ENCODE measurements at places on chromosomes 5 and 9.

DNA sequence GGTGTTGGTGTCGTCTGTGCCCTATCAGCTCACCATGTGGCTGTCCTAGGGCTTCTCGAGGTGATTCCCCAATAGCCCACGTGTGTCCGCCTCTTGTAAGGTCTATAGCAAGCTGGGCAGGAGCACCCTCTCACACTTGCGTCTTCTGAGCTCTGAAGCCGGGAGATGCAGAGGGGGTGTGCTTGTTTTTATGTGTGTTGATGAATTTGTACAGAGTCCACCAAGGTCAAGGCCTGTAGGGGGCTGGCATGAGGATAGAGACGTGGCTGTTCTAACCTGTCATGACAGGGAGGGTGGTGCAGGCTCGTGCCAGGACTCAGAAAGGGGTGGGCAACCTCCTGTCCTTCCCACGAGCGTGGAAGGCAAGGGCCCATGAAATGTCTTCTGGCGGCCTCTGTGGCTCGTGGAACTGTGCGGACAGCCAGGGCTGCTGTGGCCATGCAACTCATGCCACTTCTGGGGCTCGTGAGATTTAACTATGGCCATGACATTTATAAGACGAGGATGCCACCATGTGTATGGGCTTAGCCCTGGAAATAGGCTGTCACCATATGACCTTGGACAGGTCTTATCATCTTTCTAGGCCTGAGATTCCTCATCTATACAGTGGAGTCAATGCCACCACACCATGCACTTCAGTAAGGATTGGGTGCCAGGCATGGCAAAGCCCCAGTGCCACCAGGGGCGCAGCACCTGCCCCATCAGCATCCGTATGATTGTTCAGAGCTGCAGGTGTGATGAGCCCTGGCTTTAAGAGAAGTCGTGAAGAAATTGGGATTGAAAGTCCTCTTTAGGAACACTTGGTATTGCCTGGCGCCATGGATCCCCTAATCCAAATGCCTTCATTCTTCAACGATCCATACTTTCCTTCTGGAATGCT is 2.3 kb upstream of the OLFM1 start:
- DNase-seq, result no peak

- DNase-seq, result no peak
Observed at GRCh38 chr9:134570711-134571325, 70.8 kb upstream of the COL5A1 start.

- DNase-seq, result no peak
Observed at GRCh38 chr5:77133061-77133758, 46.1 kb upstream of the ZBED3 start.

DNA sequence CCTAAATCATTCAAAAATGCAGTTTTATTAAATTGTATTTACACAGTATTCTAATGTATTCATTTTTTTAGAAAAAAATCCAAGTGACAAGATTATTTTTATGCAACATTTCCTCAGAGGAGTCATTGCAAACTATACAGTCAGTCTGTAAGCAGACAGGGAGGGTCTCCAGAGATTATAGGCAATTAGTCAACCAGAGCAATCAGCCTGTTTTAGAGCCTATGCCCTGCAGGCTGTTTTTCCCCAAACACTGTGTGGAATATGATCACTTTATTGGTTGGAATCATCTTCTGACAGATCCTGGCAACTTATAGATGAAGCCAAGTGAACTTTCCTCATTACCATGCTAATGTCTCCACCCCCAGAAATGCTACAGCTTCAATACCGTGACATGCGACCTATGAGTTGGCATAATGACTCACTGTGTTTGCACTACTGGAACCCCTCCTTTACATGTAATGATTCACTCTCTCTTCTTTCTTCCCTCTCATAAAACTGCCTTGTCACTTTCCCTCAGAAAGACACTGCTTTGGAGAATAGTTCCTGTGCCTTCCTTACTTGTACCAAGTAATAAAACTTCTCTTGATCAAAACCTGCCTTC is 577.7 kb upstream of the FTMT start:
- peak; percentile 13 for DNase-seq

DNA sequence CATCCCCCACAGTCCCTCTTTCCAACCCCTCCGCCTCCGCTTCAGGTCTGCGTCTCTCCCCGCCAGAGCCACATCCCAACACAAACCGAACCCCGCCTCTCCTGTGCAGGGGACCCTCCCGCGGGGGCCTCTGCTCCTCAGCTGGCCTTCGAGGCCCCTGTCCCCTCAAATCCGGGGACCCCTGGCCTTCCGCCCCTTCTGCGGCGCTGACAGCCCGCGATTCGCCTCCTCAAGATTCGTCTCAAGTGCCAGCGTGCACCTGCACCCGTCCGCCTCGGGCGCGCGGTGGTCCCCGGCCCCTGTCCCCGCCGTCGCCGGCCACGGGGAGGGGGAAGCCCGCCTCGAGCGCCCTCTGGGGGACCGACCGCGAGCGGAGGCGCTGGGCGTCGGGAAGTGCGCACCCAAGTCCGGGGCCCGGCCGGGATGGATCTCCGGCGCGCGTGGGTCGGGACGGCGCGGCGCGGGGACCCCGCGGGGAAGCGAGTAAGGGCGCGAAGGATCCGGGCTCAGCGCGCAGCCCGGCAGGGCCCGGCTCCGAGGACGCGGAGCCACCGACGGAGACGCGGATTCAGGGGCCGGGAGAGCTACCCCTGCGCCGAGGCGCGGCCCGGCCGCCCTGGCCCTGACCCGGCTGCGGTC is 623 bp downstream of the FLT4 start:
- no peak for DNase-seq

DNA sequence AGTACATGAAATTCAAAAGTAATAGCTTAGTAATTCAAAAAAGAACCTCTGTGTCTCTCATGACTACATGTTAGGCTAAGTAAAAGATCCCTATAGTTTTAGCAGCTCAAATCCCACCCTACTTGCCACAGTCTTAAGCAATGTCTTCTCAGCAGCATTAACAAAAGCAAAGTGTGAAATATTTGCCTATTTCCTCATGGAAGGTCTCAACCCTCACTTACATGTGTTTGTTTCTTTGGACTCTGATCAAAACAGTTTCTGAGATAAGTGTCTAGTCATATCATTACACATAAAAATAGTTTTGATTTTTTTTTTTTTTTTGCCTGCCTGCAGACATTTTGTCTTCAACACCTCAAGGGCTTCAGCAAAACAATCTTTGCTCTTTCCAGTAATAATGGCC is 310.5 kb downstream of the CETN3 start:
- no peak for DNase-seq

GRCh38 chr5:75668977-75669689 is 48.1 kb downstream of the POC5 start:
- DNase-seq, result no peak

DNA sequence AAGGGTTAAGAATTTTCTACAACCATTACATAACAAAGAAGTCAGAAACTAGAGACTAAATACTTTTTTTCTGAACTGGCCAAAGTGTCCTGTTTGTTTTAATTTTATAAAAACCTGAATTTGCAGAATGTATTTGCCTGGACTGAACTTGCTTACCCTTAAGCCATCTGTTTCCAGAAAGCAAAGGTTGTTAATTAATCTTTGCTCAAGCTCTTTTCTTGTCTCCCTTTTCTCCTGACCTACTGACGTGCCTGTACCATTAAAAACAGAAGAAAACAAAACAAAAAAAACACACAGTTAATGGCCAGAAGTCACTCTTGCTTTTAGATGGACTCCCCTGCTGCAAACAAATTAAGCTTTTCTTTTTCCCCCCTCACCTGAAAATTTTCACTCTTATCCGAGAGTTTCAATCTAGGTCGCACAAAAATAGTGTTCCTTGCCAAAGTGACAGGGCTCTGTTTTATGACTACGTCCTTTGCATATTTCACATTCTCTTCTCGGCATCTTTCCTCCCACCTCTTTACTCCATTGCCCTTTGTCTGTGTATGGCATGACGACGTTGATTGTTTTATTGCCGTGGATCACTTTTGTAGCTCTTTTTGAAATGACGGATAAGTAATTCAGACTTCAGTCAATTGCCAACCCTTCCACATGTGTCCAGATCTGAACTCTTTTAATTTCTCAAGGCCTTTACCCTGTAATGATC is 333.8 kb upstream of the GRIN3A start:
- no peak for DNase-seq

DNA sequence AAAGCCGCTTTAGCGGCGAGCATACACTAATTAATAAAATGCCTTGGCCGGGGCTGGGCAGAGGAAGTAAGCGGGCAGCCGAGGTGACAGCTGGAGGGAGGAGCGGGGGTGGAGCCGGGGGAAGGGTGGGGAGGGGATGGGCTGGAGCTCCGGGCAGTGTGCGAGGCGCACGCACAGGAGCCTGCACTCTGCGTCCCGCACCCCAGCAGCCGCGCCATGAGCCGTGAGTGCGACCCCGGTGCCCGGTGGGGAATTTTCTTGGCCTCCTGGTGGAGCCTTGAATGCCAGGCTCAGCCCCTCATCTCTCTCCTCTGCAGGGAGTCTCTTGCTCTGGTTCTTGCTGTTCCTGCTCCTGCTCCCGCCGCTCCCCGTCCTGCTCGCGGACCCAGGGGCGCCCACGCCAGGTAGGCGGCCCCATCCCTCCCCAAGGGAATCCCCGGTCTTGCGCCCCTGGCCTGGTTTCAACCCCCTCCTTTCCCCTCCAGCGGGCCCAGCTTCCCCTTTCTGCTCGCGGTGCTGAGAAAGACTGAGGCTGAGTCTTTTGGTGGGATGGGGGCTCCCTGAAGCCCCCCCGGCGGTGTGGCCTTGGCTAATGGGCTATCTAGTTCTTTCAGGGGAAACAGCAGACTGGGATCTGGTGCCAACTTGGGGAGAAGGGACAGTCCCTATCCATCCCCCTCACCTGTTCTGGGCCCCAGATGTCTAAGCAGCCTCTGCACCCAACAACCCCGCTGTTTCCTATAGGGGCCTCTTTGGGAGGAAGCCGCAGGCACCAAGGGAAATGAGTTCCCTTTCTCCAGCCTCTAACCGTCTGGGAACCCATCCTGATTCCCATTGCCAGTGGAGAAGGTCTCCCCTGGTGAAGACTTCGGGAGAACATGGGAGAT is at the start of gene PTGS1:
PTGS1 (plus strand) TSS at position 156 of the 887 bp plus-strand sequence; CDS start at position 217, 61 bp downstream.
- no peak for DNase-seq

- no peak for DNase-seq
Observed at GRCh38 chr9:123551734-123552133, 195.7 kb downstream of the CRB2 start.

DNA sequence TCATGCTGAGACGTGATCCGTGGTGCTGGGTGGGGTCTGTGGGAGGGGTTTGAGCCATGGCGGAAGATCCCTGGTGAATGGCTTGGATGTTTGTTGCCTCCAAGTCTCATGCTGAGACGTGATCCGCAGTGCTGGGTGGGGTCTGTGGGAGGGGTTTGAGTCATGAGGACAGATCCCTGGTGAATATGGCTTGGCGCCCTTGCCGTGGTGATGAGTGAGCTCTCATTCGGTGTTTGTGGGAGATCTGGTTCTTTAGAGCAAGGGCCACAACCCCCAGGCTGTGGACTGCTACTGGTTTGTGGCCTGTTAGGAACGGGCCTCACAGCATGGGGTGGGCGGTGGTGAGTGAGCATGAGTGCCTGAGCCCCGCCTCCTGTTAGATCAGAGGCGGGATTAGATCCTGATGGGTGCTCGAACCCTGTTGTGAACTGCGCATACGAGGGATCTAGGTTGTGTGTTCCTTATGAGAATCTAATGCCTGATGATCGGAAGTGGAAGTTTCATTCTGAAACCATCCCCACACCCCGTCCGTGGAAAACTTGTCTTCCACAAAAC is 31.2 kb downstream of the NKD2 start:
- DNase-seq, result no peak

DNA sequence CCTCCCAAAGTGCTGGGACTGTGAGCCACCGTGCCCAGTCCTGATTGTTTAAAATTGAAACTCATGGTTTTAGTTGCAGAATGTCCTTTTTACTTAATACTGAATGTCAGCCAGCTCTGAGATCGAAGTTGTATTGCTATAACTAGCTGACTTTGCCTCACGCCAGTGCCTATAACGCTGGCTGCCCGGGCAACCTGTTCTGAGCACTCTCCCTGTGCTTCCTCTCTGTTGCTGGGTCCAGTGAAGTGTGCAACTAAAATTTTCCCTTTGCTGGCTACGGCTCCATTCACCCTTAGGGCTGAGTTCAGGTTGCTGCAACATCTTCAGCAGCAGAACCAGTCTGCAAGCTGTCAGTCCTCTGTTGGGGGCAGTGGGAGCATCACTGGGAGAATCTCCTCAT is 65.9 kb downstream of the GLDC start:
- no peak for DNase-seq

GRCh38 chr5:134738963-134739661 is 764 bp downstream of the CAMLG start:
- DNase-seq, result peak; percentile 46

GRCh38 chr5:158020555-158021418 is 161.8 kb upstream of the CLINT1 start:
- no peak for DNase-seq

DNA sequence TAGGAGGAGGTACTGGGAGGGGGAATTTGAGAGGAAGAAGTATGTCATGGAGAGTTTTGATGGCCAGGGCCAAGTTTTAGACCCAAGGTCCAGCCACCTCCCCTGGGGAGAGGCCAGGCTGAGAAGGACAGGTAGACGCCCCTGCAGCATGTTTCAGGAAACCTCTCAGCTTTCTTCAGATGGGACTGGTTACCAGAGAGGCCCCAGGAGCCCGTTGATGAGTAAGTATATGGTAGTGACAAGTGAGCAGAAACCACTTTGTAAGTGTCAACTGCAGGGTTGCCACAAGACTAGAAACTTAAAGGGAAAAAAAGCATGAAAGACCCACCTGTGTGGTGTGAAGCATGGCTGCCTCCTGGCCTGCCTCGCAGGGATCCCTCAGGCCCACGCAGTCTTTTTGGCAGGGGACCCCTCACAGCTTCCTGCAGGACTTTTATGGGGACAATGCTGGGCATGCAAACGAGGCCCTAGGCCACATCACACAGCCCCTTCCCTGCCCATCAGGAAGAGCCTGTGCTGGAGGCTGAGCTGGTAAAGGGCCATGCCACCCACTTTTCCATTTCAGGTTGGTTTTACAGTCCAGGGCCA is 255.9 kb downstream of the FSTL4 start:
- no peak for DNase-seq

- DNase-seq, result peak; percentile 53
Observed at GRCh38 chr5:59525957-59526356, 367.6 kb downstream of the PDE4D start.

DNA sequence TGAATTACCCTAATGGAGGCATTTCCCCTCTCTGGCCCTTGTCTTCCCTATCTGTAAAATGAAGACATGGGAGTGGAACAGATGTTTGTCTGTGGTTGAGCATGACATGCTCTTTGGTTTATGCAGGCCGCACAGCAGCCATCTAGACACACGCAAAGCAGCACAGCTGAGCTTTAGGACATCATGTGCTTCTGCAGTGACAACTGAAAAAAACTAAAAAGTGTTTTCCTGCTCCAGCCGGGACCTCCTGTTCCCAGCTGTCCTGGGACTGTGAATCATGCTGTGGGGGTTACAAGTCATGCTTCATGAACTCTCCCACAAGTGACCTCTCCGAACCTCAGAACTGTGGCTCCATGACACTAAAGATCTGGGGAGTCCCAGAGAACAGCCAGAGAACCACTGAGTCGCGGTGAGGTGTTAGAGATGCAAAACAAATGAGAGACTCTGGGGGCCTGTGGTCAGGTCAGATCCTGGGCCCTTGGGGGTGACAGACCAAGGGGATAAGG is 1.7 kb downstream of the SMIM3 start:
- no peak for DNase-seq

DNA sequence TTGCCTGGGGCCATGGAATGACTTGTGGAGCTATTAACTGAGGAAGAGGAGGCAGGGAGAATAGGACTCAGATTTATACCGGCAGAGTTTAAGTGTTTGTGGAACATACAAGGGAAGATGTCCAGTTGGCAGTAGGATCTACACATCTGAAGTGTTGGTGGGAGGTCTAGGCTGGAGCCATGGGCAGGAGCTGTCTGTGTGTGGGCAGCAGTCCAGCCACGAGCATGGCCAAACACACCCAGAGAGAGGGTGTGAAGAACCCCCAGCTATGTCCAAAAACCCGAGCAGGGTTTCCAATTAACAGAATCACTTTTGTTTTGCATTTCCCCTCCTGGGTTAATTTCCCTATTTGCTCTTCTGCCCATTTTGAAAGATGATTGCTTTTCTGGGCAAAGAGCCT is 393.7 kb downstream of the CDK5RAP2 start:
- no peak for DNase-seq

All from T47D (cell line).